Activated gamma-delta T cell treated with Interleukin-2 at 50 U/mL for 16 hours (primary cell): ENCODE measurements at places on chromosomes 12 and 14.

- DNase-seq = no peak
Observed at GRCh38 chr12:64824500-64825142, at the start of gene TBC1D30. TSS of gene TBC1D30 (plus strand) at chr12:64824647. CDS start at chr12:64824880, 233 bp downstream.

DNA sequence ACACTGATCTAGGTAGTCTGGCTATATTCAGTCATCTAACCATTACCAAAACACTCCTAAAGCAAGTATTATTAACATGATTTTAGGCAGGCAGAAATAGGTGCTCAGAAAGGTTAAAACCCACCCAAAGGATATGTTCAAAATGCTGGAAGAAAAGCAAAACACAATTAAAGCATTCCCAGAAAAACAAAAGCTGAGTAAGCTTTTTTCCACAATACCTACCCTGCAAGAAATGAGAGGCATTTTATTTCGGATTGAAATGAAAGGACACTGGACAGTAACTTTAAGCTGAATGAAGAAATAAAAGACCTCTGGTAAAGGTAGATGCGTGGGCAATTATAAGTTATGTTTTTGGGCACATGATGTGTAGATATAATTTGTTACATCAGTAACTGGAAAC, 8.2 kb downstream of the SERPINA6 start:
- no peak for DNase-seq

DNA sequence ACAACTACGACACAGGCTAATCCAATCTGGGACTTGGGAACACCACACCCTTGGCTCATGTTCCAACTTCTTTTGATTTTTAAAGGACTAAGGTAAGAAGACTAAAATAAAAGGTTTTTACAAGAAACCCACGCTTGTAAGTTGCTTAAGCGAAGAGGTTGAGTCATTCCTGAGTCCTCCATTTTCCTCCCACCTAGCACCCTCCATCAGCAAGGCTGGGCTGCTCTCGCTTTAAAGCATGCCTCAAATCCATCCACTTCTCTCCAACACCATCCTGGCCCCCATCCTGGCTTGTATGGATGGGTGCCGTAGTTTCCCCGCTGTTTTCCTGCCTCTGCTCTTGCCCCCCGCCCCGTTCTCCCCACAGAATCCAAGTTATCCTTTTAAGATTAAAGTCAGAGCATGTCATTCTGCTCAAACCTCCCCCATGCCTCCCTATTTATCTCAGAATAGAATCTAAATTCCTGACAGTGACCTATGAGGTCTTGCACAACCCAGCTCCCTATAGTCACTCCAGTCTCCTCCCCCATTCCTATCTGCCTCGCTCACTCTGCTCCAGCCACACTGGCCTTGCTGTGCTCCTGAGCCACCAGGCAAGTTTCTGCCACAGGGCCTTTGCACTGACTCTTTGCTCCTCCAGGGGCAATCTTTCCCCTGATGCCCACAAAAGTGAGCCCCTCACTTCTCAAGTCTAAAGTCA, 34.5 kb downstream of the SCARB1 start:
- no peak for DNase-seq

DNA sequence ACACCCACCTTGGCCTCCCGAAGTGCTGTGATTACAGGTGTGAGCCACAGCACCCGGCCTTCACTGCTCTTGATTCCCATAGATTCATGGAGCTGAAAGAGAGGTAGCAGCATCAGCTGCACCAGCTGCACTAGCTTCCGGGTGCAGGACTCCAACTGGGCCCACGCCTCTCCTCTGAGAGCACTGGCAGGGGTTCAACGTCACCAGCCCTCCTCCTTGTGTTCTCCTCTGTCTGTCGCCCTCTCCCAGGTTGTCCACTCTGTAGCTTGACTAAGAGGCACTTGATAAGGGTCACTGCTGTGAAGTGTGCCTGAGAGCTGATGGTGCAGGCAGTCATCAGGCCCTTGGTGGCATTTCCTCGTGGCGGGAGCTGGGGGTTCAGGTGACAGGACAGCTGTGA, 28.3 kb downstream of the MLXIP start:
- DNase-seq = no peak

DNA sequence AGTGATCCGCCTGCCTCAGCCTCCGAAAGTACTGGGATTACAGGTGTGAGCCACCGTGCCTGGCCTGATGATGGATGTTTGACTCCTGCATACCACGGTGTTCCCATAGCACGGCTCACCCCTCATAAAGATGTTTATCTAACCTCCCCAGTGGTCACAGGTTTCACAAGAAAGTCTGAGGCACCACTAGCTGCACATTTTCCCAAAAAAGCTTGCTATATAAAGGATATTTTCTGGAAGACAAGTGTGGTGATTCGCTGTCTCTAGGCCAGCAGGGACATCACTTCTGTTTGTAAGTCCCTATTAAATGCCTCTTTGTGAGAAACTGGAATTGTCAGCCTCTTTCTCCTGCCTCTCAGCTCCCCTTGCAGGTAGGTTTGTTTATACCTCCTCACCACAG, 18.3 kb downstream of the PLEK2 start:
- DNase-seq = no peak

DNA sequence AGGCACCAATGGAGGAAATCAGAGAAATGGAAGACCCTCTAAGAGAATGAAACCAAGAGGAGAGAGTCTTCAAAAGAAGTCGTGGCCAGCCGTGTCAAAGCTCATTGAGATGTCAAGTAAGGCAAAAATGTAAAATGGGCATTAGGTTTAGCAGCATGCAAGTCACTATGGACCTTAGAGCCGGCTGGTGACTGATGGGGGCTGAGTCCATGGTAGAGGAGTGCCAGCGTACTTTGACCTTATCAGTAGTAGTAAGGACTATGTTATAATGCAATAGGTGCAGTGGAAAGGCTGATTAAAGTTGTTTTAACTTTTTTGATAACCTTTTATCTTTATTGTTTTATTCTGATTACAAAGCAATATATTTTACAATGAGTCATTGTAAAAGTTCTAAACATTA, 66.5 kb downstream of the ANO6 start:
- DNase-seq = no peak

GRCh38 chr14:29240066-29240465, 473.5 kb downstream of the FOXG1 start:
- DNase-seq = no peak

DNA sequence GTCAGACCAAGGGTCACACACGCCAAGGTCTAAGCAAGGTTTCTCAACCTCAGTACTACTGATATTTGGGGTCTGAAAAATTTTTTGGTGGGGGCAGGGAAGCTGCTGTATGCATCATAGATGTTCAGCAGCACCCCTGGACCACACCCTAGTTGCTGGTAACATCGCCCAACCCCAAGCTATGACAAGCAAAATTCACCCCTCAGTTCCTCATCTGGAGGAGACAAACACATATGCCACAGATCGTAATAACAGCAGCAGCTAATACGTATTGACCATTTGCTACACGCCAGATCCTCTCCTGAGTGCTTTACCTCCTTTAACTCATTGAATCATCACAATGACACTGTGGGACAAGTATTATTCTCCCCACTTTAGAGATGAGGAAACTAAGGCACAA, 46.4 kb downstream of the ACTN1 start:
- DNase-seq = no peak

DNA sequence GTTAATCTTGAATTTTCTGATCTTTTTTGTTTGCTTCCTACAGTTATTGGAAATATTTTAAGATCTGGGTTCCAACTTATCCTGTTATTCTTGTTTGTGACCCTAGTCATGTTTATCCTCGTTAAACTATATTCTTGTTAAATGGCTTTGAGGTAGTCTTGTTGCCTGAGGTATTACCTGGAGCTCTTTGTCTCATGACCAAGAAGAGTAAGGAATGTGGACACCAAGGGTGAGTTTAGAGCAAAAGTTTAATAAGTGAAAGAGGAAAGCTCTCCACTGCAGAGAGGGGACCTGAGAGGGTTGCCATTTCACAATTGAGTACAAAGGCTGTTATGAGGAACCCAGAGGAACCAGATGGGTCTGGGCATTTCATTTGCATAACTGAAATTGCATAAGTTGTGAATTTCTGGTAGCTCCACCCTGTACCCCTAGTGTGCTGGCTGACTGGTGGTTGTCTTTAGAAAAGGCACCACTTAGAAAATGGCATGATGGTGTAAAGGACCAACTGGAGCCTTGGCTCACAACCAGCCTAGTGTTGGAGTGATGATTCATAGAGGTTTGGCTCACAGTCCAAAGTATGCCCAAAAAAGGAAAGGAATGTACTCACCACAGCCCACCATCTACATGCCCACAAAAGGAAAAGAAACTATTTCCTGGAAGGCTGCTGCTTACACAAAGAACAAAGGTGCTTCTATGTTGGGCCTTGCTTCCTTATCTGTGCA, 36.7 kb upstream of the RESF1 start:
- DNase-seq = no peak

DNA sequence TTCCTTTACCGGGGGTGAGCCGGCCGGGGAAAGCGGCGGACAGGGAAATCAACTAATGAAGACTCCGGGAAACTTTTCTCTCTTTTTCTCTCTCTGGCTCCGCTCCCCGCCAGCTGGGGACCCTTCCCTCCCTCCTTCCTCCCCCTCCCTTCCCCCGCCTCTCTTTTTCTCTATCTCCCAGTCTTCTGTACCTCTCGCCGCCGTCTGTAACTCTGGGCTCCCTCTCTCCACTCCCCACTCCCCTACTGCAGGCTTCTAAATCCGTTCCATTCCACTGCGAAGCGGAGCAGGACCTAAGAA, 6.9 kb upstream of the HOXC11 start:
- DNase-seq = no peak

DNA sequence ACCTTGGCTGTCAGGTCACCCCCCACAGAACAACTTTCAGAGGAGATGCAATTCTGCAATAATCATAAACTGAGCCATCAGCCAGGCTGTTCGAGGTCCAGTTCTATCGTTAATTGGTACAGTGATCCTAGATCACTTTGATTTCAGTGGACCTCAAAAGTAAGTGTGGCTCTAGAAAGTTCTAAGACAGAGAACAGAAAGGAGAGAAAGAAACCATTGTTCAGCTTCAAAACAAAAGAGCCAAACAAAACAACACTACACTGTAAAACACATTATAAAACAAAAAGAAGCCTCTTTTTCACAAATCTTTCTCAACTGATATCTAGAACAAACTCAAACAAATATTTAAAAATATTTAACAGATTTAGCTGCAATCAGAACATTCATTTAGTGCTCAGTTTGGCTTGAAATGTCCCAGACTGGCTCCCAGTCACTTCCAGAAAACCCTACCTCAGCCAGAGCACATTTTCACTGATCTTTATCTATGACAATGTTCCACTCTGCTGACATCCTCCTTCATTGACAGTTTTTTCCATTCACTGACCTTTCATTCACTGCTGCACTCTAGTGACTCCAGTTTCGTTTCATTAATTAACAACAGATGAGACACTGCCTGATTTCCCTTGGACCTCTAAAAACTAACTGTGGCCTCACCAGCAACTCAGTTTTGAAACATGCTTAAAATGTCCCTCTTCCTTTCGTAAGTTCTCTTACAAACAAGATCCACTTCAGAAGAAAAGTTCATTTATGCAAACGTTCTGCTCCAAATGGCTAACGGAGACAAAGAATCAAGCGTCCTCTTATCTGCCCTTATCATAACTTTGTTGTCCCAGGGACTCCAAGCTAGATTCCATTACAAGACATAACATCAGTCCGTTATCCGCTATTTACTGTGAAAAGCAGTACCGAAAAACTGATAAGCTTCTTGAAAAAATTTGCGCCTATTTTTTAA, 56.8 kb downstream of the DUSP16 start:
- no peak for DNase-seq

GRCh38 chr14:77926942-77927341, 127.0 kb downstream of the ADCK1 start:
- no peak for DNase-seq

DNA sequence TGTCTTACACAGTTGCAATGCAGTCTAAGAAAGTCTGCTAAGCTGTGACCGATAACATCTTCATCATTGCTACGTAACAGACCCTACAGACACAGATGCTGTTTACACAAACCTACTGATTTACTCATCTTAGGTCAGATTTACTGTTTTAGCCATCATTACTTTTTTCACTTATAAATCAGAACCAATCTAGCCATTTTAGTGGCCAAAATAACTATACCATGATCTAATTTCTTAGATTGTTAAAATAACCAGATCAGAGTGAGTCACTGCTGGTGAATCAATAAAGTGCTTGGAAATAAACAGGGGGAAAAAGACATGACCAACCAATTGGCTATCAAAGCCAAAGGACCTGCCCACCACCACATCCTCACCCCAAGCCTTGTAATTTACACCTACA, 57.0 kb upstream of the FOXN3 start:
- DNase-seq = no peak

DNA sequence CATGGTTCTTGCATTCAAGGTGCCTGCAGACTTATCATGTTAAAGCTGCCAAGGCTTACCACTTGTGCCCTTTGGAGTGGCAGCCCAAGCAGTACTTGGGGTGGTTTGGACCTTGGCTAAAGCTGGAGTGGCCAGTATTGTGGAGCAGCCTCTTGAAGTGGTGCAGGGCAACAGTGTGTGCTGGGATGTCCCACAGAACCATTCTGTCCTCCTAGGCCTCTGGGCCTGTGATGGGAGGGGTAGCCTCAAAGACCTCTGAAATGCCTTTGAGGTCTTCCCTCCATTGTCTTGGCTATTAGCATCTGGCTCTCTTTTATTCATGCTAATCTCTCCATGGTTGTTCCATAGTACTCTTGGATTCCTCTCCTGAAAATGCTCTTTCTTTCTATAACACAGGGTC, 78.2 kb upstream of the SLC24A4 start:
- no peak for DNase-seq

GRCh38 chr14:101673873-101674272, 87.6 kb upstream of the PPP2R5C start:
- no peak for DNase-seq

- DNase-seq = no peak
Observed at GRCh38 chr14:72792051-72792788, 101.7 kb downstream of the DPF3 start.

DNA sequence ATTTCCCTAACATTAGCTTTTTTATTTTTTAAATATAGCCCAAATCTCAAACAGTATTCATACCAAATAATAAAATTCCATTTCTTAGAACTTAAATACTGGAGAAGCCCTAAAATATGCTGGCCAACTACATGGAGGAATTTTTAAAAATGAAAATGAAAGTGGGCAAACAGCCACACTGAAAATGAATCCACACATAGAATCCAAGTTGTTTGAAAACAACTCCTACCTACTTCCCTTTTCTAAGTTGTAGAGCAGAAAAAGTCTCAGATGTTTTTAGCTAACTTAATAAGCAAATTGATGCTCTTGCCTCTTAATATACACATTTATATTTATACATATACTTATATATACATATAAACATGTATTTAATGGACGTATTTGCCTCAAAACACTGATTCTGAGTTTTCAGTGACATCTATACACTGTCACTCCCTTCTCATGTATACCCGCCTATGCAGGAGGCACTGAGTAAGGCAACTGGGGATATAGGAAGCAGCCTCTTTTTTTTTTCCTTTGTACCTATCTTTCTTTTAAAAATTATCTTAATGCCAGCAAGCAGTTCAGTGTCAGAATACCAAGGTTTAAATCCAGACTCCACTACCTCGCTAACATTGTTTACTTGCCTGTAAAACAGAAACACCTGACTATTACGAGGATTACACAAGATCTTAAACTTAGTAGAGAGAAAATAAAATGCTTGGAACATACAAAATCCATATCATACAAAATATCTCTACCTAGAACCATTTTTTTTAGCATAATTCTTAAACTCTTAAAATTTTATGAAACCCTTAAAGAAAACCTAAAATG, 13.3 kb downstream of the DICER1 start:
- no peak for DNase-seq

- DNase-seq = no peak
Observed at GRCh38 chr14:25055992-25056687, 6.2 kb upstream of the STXBP6 start.
